ENCODE measurements at places on chromosomes 6 and 20.

GRCh38 chr20:36847009-36847709 is 28.8 kb upstream of the TLDC2 start:
- DNase-seq, result no peak

DNA sequence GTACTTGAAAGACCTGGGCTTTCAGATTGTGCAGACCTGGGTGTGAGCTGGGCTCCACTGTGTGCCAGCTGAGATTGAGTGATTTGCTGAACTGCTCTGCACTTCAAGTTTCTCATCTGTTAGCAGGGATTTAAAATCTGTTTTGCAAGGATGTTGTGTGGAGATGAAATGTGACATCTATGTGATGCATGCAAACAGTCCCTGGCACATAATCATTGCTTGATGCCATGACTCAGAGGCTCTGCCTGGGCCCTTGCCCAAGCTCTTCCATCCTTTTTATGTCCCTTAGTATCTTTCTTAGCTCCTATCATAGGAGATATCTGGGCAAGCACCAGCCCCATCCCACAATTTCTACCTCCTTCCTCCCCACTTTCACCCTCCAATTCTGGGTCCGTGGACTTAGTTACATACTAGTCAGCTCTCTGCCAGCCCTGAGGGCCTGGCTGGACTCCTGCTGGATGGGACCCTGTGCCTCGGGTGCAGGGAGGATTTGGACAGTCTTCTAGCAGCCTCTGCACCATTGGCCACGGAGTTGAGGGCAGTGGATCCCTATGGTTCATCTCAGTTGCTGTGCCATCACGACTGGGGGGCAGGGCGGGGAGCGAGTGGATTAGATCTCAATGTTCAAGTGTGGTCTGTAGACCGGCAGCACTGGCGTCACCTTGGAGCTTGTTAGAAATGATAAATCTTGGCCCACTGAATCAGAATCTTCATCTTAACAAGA is 103.6 kb downstream of the MAP3K7 start:
- DNase-seq, result no peak

- DNase-seq, result no peak
Observed at GRCh38 chr6:111646942-111647341, 41.3 kb upstream of the TRAF3IP2 start.

DNA sequence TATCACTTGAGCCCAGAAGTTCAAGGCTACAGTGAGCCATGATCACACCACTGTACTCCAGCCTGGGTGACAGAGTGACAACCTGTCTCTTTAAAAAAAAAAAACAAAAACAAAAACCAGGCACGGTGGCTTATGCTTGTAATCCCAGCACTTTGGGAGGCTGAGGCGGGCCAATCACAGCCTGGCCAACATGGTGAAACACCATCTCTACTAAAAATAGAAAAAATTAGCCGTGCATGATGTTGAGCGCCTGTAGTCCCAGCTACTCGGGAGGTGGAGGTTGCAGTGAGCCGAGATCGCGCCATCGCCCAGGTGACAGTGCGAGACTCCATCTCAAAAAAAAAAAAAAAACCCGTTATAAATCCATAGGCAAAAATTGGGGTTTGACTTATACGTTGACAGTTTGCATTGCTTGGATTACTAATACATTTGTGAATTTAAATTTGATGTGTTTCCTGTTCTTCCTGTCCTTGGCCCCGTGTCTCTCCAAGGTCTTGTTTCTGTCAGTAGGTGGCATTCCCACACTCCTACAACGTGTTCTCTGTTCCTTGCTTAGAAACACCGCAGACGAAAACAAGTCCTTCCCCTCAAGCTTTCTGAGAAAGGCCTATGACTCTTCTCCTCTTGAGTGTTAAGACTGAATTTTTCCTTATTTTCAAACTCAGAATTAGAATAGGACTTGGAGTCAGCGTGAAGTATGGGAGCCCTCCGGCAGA is 147.0 kb downstream of the DTNBP1 start:
- no peak for DNase-seq

DNA sequence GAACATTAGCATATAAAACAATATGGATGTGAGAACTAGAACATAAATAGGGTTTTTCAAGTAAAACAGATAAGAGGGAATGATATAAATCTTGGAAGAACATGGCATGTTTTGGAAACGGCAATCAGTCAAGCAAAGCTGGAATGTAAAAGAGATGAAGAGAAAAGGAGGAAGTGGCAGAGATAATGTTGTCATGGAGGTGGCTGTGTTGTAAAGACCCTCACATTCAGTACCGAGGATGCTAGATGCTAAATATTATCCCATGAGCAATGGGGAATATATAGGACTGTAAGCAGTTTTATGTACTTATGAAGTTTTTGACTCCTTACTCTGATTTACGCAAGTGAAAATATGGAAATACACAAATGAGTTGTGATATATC is 702 bp upstream of the RHAG start:
- DNase-seq, result no peak

DNA sequence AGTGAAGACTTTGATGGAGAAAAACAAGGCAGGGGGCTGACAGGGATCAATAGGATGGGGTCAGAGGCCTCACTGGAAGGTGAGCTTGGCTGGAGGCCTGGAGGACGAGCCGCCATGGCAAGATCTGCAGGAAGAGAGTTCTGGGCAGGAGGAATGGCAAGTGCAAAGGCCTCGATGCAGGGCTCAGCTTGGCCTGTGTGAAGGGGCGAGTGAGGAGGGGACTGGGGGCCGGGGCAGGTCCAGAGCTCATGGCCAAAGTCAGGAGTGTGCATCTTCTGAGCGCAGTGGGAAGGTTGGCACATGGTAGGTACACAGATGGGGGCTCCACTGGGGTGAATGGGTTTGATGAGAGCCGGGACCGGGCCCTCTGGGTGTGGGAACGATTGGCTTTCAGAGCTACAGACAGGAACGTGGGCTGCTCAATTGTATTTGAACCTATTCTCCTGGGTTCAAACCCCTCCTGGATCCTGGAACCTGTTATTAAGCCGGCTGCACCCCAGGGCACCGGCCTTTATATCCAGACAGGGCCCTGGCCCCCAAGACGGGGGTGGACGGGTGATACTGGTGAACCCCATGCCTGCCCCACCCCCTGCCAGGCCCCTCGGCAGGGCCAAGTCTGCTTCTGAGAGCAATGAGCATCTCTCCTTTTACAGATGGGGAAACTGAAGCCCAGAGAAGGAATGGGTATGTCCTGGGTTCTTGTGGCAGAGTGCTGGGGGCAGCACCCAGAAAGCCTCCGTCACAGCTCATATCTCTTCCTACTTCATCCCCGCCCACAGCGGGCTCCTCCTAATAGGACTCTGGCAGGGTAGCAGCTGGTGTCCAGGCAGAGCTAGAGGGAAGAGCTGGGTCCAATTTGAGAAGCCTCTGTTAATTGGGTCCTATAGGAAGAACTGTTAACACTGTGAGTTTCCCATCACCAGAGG is 106.1 kb downstream of the CEBPB start:
- no peak for DNase-seq

- DNase-seq, result peak; percentile 61
Observed at GRCh38 chr6:28311139-28311823, 24.7 kb downstream of the ZSCAN31 start.

DNA sequence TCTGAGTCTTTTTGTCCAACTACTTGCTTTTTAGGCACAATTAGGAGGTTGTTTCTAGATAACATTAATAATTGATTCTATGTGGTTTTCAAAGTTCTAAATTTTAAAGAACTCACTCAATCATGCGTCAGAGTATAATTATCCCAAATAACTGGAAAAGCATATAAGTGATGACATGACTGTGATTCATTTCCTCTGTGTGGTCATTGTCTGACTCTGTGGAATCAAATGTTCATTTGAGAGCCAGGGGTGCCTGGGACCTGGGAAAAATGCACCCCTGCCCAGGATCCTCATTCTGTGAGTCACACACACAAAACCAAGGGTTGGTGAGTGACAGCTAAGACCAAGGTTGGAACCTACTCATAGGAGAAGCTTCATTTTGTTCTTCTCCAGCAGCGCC is 127.1 kb upstream of the MLIP start:
- DNase-seq, result no peak

- no peak for DNase-seq
Observed at GRCh38 chr20:35607003-35607735, 8.5 kb upstream of the SPAG4 start.

- DNase-seq, result no peak
Observed at GRCh38 chr6:100592929-100593328, 128.2 kb upstream of the SIM1 start.

DNA sequence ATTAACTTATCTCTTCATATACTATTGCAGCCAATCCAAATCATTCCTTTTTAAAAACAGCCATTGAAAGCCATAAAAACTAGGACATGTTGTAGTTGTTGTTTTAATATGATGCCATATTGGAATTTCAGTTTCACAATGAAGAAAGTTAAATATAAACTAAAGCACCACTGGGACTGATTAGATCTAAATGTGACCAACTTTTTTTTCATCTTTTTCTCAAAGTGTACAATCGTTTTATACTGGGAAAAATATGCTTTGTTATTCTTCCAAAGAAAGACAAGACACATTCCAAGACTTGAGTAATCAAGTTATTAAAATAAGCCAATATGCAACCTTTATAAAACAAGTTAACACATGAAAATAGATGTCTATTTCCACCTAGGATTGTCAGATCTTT is 68.5 kb downstream of the THEMIS start:
- DNase-seq, result no peak

- no peak for DNase-seq
Observed at GRCh38 chr20:17622086-17622850, 52.4 kb downstream of the DSTN start.

- DNase-seq, result no peak
Observed at GRCh38 chr20:3728354-3728753, 4.1 kb upstream of the HSPA12B start.

DNA sequence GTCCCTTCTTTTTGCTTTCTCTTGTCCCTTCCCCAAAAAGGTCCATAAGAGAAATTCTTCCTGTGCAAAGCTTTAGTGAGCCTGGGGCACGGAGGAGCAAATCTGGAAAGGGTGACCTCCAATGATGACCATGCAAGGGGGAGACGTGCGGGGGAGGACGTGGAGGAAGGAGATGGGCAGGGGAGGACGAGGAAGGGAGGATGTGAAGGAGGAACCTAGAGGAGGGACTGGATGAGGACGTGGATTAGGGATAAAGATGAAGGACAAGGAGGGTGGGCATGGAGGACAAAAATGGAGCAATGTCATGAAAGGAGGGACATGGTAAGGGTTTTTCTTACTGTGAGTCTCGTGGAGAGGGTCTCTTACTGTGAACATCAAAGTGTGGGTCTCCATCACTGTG is 139.5 kb downstream of the ERMARD start:
- DNase-seq, result no peak

GRCh38 chr6:16783509-16783908 is 22.2 kb upstream of the ATXN1 start:
- DNase-seq, result no peak

All from ecto neural progenitor cell (in vitro differentiated cells).